ENCODE measurements at places on chromosomes 2 and 18.
A peak's percentile ranks its signal among the peaks of the same experiment; 100 is the strongest.

DNA sequence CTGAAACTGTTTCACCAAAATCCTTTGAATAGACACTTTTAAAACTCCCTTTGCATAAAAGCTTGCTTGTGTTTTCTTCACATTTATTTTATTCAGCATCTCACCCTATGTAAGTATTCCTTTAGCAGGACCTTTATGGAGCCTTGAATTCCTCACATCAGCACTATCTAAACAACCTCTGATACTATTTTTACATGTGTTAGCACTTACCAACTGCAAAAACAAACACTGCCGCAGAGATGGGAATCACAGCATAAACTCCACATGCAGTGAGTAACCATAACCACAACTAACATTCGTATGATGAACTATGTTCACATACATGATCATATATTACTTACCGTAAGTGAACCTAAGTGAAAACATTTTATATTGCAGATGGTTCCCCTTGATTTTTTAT is 15.4 kb downstream of the FBXO15 start:
- no peak for DNase-seq

GRCh38 chr2:109380502-109381326 is 233.1 kb downstream of the SEPTIN10 start:
- no peak for DNase-seq

DNA sequence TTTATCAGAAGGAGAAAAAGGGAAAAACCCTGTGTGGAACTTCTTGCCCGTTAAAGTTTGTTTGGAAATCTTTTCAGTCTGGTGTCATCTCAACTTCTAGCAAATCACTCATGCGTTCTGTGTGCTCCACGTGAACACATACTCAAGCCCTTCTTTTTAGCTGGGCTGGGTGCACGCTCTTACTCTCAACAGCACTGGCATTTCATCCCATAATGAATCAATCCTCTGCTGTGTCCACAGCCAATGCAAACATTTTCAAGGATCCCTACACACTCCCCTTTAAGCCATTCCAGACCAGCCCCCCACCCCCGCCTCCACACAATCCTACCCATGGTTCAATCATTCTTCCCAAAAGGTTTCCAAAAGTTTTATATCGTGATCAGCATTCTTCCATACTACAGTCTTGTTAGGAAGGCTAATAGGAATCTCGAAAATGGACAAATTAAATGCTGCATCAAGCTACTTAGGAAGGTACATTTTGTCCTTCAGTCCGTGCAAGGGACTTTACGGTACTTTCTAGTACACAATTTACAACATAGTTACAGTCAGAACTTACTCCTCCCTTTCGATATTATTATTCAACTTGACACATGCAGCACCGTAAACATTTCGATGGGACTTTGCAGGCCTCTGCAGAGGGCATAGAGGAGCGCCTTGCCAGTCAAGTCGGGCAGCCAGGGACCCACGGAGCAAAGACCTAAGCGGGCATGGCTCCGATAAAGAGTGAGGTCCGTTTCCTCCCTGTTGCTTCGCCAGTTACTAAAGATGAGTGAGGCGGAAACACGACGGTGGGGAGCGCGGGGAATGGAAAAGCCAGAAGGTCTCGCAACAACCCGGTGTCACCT is 1.4 kb downstream of the PTGR3 start:
- DNase-seq = no peak

DNA sequence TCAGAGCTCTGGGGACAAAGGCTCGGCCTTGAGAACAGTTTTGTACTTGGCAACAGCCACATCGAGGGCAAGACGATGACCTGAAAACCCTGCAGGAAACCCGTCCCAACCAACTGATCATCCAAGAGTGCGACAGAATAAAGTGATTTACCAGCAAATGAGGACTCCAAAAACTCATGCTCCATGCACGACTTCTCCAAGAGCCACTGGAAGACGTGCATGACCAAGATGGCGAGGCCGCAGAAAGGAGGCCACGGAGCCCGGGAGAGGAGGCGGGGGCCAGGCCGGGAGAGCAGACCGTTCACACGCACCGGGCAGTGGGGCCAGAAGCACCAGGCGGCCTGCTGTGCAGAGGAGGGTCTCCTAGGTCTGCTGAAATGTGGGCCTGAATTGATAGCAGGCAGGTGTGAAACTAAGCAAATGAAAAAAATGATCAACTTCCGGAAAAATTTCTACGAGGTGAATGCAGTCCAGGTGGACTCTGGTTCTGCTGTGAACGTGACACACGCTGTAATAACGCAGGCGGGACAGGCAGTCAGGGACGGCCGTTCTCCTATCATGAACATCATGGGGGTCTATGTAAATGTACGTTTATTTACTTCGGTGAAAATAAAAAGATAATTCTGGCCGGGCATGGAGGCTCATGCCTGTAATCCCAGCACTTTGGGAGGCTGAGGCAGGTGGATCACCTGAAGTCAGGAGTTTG is 252.2 kb downstream of the HDAC4 start:
- no peak for DNase-seq

GRCh38 chr18:51765606-51766360 is 568.3 kb upstream of the MEX3C start:
- DNase-seq = no peak

DNA sequence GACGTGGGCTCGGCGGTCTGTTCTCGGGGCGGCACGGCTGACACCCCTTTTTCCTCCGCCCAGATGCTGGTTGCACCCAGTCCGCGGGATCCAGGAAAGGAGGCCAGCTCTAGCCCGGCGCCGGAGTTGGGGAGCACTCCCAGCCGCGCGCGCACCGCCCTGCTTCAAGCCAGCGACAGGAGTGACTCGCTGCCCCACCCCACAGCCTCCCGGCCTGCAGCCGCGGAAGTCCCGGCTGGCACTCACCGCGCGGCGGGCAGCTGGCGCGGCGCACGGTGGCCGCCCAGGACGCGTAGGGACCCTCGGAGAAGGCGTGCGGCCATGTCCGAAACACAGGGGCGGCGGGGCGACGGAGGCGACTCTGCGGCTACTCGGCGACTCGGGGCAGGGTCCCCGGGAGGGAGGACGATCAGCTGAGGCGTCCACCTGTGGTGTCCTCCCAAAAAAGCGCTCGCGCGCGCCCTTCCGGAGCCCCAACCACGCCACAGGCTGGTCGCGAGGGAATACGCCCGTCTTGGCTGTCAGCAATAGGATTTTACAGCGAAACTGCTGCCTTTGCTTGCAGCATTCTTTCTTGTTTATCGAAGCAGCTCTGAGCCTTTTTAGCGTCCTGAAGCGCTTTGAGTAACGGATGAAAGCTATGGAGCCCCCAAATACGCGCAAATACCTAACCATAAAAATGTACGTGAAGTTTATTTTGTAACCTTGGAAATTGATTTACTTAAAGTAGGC is at the start of gene ACADL:
Gene ACADL, minus strand, starts transcription at position 507 of the 732 bp plus-strand sequence. Its CDS starts 184 bp downstream, at position 323.
- DNase-seq = no peak

GRCh38 chr18:58048081-58048642 is 4.1 kb downstream of the NEDD4L start:
- no peak for DNase-seq

DNA sequence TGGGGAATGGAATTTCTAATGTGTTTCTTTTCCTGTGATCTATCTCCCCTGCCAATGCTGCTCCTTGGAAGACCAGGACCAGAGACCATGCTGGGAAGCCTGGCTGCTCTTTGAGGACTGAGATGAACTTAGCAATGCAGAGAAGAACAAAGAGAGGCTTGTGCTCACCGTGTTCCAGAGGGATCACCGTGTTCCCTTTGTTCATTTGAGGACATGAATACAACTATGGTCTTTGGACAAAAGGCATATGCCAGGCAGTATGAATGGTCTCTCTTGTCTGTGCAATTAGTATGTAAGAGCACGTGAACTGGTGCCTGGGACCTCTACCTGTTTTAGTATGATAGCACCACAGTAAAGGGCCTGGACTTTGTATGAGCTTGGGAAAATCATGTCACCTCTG is 139.9 kb downstream of the TDRD15 start:
- DNase-seq = no peak

DNA sequence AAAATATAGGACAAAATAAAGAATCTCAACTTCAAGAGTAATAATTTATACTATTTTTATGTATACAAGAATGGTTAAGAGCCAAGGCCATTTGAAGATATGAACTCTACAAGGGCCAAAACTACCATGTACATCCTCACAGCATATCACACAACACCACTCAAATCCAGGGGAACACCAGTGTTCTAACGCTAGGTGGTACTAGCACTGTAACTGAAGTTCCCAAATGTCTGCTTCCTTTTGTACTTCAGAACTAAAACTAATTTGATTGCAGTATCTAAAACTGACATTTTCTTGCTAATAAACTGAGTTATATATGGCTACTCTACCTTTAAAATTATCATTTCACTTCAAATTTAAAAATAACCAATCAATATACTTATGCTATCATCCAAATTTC is 47.0 kb downstream of the REV1 start:
- no peak for DNase-seq

DNA sequence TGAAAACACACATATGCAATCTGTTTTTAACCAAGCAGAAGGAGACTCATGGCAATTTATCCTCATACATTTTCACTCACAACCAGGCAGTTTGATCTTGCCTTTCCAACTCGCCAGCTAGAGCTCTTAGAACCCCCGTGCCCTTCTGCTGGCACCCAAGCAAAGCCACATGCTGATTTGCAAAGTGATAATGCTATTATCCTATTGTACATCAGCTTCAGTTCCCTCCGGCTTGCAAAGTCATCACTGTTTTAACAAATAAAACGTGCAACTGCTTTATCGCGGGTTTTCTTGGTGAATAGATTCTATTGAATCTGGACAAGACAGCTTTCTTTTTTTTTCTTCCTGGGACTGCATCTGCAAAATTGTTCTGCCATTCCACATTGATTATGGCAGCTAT is 314.6 kb downstream of the LNPK start:
- no peak for DNase-seq

DNA sequence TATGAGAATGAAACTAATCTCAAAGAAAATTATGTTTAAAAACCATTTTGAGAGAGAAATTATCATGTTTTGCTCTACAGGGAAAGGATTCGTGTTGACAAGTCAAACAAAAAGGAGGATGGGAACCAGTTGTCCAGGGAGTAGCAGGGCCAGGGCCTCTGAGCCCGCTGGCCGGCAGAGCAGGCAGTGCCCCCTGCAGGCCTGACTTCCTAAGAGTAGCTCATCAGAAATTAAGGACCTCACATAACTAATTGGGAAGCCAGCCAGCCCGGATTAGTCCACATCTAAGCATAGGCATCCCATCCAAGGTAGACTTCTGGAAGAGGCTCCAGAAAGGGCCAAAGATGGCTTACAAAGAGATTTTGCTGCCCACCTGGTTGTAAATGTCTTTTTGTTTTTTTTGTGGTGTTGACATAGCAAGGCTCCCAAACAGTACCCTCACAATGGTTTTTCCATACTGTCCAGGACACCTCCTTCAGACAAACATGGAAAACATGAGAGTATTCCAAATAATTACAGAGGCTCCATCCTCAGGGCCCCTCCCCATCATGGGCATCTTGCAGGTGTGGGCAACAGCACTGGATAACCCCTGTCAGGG is 241.2 kb upstream of the TANK start:
- no peak for DNase-seq

- peak; percentile 61 for DNase-seq
Observed at GRCh38 chr2:55282110-55282917, 13.3 kb upstream of the MTIF2 start.

DNA sequence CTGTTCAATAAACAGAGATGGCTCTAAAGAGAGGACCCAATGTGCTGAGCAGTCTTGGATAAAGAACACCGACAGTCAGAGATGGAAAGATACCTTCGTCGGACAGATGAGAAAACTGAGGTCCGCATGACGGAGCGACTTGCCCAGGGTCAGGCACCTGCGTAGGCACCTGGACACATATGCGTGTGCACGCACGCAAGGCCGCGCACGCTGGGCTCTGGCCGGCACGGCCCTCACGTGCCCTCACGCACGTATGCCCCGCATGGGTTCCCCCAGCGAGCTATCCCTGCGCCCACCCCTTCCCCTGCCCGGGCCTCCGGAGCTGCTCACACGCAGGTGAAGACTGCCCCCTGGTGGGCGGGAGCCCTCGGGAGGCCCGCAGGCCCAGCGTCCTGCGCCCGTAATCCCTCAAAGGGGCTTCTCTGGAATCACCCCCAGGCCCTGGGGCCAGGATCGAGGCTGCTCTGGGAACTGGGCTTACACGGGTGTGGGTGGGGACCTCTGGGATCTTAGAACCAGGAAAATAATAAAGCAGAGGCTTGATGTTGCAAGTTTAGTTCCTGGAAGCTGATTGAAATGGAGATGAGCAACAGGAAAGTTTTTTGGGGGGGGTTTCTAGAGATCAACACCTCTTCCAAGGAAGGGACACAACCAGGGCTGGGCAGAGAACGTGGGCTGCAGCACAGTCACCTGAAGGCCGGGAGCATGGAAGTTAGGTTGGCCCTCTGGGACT is 246.3 kb downstream of the TNS1 start:
- DNase-seq = peak; percentile 74

- DNase-seq = no peak
Observed at GRCh38 chr2:162212366-162212765, 30.9 kb downstream of the FAP start.

GRCh38 chr18:3014503-3015203 is 1.7 kb upstream of the LPIN2 start:
- no peak for DNase-seq

GRCh38 chr2:159817283-159817682 is 19.3 kb upstream of the CD302 start:
- DNase-seq = no peak

GRCh38 chr2:112024896-112025491 is 30.1 kb upstream of the TMEM87B start:
- DNase-seq = no peak
